T47D (cell line): ENCODE measurements at places on chromosomes 1 and 21.

DNA sequence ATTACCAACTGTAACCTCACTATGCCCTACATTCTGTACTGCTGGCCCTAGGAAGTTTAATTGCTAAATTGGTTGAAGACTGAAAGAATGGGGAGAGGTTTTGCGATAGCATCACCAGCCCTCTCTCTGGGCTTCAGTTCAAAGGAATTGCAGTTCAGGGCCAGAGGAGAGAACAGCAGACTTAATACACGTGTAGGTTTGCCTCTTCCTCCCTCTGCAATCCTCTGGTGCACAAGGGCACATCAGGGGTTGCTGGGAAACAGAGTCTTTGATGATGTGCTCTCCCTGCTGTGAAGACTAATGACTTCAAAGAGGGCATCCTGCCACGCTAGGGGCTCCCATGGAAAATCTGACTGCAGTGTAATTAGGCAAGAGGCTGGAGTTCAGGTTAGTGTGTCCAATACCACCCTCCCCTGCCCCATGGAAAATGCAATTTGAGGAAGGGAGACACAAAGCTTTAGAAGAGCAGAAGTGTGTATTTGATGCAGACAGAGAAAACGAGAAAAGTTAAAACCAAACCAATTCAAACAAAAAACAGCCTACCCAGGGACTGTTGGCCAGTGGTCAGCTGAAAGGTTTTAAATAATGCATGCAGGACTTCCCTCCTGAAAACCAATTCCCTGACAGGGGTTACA lies 167.9 kb downstream of the ASTN1 start:
- no peak for DNase-seq

GRCh38 chr1:207440626-207441025 lies 13.5 kb upstream of the CR2 start:
- no peak for DNase-seq

GRCh38 chr1:201228011-201228983 lies 37.7 kb downstream of the IGFN1 start:
- DNase-seq = no peak

- no peak for DNase-seq
Measured at GRCh38 chr1:43995984-43996732, 4.8 kb downstream of the CCDC24 start.

- DNase-seq = no peak
Measured at GRCh38 chr1:61370913-61371279, 288.5 kb downstream of the NFIA start.

GRCh38 chr1:70934194-70934961 lies 113.2 kb downstream of the PTGER3 start:
- DNase-seq = no peak

GRCh38 chr1:99591886-99592285 lies 54.0 kb upstream of the PALMD start:
- no peak for DNase-seq

DNA sequence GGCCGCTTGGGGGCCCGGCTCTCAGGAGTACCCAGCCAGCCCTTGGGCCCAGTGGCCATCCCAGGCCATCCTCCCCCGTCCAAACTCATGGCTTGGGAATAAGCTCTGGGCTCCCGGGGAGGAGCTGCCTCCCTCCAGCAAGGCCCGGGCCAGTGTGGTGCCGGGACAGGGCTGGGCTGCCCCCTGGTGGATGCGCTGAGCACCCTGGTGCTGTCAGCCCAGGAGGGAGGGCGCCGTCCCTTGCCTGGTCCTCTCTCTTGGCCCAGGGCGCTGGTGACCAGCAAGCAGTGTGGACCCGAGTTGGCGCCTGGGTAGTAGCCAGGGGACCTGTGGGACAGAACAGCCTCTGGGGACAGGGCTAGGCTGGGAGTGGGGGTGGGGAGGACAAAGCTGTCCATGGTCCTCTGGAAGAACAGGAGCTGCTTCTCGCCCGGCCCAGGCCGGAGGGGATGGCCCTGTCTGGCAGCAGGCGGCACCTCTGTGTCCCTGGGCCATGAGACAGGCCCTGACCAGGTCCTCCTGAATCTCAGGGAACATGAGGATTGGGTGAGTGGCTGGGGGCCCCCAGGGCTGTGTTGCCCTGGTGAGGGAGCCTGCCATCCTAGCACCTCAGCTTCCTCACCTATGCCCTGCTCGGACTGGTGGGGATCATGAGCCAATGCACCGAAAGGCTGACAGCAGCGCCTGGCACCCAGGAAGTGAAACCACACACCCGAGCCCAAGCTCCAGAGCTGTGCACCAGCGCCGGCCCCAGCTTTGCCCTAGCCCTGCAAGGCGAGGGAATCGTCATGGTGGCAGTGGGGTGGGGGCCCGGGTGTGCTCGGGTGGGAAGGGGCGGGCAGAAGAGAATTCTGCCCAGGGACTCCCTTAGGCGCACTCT lies 9.4 kb downstream of the MORN1 start:
- peak; percentile 78 for DNase-seq

- DNase-seq = no peak
Measured at GRCh38 chr1:233998891-233999290, 94.4 kb downstream of the SLC35F3 start.

DNA sequence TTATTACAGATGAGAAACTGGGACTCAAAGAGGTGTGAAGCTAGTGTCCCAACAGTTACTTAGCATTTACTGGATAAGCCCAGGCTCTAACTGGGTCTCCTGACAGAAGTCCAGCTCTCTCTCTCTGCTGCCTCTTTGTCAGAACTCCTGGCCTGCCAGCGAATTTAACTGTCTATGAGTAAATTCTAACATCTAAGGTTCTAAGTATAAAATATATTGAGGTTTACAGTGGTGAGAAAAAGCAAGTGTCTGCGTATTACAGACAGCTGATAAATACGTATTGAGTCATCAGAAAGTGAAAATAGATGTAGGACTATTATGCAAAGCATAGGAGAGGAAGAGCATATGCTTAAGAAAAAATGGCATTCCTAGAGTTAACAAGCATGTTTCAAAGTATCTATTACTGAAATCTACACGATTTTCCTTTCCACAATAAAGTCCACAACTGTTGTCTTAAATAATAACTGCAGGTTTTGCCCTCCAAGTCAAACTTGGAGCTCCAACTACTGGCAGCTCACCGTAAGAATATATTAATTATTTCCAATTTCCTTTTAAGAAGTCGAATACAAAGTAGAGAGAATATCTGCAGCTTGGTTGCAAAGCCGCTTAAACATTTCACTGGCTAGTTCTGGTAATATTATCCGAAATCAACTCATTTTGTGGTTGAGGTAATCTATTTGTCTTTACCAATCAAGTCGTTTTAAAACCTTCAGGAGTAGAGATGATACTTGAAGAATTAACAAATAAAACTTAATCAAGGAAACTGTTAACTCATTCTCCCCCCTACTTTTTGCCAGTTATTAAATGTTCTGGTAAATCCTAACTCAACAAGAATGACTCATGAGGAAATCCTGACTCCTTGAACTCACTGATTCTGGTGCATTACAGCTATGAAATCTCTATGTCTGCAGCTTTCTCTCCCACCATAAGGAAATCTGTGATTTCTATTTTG lies 1.4 kb upstream of the RGS2 start:
- DNase-seq = no peak

DNA sequence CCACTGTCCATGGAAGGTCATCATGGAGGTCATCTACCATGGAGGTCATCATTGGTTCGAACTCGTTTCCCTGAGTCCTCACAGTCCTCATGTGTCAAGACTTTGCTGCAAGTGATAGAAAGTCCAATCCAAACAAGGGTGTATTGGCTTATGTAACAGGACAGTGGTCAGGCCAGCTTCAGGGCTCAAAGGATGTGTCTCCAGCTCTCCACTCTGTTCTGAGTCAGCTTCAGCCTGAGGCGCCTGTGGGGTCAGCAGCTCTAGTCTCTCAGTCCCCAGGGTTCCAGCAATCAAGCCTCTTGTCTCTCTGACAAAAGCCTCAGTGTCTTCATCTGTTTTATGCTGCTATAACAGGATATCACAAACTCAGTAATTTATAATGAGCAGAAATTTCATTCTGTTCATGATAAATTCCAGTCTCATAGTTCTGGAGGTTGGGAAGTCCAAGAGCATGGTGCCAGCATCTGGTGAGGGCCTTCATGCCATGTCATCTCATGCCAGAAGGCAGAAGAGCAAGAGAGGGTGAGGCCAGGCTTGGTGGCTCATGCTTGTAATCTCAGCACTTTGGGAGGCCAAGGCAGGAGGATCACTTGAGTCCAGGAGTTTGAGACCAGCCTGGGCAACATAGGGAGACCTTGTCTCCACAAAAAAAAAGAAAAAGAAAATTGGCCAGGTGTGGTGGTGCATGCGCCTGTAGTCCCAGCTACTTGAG lies 19.5 kb downstream of the A3GALT2 start:
- DNase-seq = no peak

DNA sequence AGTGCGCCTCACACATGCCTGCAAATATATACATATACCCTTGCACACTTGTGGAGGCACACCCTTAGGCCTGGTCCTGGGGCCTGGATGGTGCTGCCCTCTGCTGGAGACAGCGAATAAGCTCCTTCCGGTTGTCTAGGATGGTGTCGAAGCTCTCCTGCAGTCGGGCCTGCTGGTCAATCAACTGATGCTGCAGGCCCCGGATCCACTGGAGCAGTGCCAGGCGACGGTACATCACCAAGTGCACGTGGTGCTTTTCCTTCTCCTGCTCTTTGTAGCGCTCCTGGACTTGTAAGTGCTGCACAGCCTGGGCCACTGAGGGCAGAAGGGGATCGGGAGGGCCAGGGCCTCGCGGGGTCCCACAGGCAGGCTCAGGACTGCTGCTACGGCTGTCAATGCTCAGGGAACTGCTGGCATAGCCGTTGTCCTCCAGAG lies 3.1 kb downstream of the C1orf216 start:
- DNase-seq = peak; percentile 72

GRCh38 chr1:113292603-113293255 lies 97.6 kb upstream of the MAGI3 start:
- no peak for DNase-seq

DNA sequence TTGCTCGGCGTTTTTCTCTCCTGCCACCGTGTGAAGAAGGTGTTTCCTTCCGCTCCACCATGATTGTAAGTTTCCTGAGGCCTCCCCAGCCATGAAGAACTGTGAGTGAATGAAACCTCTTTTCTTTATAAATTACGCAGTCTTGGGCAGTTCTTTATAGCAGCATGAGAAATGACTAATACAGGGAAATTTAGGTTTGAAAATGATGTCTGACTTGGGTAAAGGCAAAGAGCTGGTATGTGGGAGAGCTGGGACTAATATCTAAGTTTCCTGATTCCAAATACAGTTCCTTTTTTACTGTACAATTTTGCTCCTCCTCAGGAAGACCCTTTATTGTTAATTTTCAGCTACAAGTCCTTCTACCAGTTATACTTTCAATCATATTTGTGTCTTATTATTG lies 16.7 kb upstream of the ADAMTS5 start:
- no peak for DNase-seq

DNA sequence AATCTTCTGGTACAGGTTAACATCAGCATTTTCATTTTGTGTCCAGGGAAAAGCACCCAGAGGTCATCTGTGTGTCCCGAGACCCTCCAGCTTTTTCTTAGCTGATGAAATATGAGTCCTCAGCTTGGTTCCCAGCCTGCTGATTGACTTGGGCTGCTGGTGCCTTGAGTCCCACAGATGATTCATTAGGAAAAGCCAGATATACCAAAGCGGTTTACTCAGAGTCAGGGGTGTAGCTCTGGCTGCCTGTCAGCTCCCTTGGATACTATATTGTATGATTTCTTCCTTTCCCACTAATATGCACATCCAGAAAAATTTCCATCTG lies 43.7 kb upstream of the MAB21L3 start:
- no peak for DNase-seq

DNA sequence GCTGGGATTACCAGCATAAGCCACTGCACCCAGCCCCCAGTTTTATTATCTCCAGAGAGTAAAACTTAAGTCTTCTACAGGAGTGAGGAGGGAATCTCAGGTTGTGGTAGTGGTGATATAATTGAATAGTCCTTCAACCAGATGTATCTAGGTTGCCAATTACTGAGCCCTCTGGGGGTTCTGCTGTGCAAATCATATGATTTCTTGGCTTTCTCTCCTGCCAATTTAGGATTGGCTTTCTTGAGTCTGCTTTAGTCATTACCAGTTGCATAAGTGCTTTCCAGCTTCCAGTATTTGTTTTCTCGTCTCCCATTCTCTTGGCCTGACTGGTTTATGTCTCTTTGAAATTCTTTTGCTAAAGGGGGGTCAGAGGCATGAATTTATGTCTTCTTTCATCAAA lies 11.1 kb downstream of the CPT2 start:
- DNase-seq = no peak
